ENCODE measurements at places on chromosomes 12 and 14. TPM values are rescaled to one million over a fixed set of nuclear protein-coding genes. Genes with fewer than 3 reads are reported as not detected.

Gene CCDC197
- total RNA-seq, result 0.74 TPM

GRCh38 chr12:62886796-62887195 lies 48.2 kb downstream of the PPM1H start:
- DNase-seq, result no peak

- DNase-seq, result no peak
Measured at GRCh38 chr12:64652346-64652745, 42.1 kb downstream of the RASSF3 start.

GRCh38 chr14:39351708-39352107 lies 80.5 kb downstream of the FBXO33 start:
- DNase-seq, result no peak

DNA sequence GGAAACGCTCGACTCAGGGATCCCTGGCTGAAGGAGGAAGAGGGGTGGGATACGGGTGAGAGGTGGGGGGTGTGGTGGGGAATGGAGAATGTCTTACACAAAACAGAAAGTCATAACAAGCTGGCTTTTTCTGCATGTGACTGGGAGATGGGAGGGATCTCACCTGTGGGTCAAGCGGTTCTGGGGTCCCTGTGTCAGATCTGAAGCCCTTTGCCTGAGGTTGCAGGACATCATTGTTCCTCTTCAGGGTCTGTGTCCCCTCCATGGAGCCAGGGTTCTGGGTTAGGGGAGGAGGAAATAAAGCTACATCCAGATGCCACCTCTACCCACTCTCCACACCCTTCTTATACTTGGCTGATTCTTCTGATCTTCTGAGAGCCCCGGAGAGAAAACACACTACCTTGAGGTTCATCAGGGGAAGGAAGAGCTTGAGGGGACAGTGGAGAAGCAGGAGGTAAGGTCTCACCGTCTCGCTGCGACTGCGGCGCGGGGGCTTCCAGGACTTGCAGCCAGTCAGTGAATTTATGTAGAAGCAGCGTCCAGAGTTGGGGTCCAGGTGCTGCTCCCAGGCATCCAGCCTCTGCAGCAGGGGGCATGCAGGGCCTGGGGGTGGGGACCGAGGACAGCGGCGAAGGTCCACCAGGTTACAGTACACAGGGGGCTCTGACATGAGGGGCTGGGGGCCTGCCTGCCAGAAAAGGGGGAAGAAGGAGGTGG lies 2.5 kb downstream of the ARHGAP9 start:
- DNase-seq, result no peak

DNA sequence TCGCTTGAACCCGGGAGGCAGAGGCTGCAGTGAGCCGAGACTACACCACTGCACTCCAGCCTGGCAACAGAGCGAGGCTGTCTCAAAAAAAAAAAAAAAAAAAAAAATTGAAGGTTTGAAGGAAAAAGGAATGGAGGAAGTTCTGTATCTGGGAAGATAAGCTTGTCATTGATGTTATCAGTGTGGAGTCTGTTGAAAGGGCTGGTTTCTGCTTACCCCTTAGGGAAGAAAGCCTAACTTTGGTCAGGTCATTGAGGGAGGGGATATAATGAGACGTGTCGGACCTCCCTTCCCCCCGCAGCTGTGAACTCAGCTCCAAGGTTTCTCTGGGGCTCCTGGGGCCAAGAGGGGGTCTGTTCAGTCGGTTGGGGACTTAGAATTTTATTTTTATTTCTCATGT lies 16.4 kb downstream of the DAO start:
- DNase-seq, result no peak

- DNase-seq, result peak; percentile 23
Measured at GRCh38 chr14:104090071-104090748, 4.7 kb downstream of the ASPG start.

DNA sequence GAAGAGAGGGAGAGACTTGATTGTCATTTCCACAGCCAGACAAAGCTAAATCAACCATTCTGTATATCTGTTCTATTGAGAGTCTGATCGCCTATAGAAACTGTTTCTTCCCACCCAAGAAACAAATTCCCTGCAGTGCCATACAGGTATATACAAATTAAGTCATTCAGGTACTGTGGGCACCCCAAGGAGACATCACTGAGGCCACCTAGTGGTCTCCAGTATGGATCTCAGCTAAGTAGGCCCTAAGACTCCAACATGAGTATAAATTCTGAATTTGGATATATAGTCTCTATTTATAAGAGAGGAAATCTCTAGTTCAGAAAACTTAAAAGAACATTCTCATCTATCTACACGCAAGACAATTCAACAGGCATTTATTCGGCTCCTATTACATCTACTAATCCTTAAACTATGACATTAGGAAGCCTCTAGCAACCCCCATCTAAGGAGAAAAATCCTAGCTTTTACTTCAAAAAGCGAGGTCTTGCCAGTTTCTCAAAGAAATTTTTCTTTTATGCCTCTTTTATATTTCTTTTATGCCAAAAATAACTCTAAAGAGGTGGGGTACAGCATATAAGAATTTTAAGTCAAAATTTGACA lies 62.6 kb downstream of the DCAF5 start:
- DNase-seq, result no peak

Data from left ventricle myocardium superior (tissue), 1 donor.